Central memory CD4-positive, alpha-beta T cell (primary cell): ENCODE measurements at places on chromosomes 2 and 18.

DNA sequence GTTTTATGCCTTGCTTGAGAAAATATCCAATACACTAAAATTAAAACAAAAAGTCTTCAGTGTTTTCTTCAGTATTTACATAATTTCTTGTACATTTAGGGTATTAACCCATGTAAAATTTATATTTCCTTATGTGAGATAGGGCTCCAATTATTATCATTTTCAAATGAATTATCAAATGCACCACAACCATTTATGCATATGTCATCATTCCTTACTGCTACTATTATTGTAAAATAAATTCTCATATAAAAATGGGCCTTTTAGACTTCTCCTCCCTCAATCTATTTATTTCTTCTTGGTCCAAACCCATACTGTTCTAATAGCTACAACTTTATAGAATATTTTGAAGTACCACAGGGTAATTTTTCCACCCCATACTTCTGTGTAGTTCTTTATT, 175.3 kb upstream of the LYPD1 start:
- DNase-seq: no peak

DNA sequence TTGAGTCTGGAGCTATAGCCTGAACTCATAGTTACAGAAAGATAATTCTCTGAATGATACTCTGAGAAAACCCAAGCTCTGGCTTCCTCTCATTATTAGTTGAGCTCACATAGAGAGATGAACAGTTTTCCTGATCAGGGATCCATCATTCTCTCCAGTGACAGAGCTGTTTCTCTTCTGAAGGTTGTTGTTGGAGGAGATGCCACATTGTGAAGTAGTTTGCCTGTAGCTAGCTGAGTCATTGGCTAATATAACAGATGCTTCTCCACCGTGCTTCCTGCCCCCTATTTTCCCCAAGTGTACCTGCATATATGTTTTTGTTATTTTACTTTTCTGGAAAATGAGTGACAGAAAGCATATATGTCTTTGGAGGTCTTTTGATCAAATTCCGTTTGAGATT, 64.6 kb downstream of the OSBPL6 start:
- no peak for DNase-seq

GRCh38 chr2:165202239-165202638, 1.6 kb downstream of the SCN3A start:
- no peak for DNase-seq

DNA sequence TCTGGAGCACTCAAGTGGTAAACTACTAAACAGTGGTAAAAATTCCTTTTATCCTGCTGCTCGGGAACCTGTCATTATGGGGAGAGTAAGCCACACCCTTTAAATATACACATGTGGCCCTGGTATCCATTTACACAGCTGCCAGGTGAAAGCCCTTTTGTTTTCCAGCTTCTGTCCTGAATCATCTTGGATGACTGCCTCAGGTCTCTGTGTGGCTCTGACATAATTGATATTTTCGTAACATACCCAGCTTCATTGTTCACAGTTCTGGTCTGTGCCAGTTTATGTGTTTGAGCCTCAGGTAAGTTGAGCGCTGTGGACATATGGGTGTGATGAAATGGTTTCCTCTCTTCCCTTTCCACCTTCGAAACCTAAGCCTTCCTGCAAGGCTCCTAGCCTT, 15.7 kb upstream of the TTC39C start:
- no peak for DNase-seq

DNA sequence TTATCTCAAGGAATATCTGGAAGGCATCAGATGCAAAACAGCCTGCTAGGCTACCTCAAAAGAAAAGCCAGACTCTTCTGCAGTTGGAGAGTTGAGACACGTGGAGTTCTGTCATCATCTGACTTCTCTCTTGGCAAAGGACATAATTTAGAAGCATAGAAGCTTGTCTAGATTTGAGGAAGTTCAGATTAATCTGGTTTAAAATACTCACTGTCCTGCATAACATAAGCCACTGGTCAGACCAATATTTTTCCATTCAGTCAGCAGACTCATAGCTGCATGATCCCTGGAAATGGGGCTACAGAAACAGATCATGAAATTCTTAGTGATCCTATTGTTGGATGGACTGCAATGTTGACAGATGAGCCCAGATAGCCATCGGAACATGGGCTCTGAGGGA, 349.0 kb downstream of the TXNL1 start:
- no peak for DNase-seq

- no peak for DNase-seq
Observed at GRCh38 chr2:240392084-240392947, 43.1 kb upstream of the GPC1 start.

DNA sequence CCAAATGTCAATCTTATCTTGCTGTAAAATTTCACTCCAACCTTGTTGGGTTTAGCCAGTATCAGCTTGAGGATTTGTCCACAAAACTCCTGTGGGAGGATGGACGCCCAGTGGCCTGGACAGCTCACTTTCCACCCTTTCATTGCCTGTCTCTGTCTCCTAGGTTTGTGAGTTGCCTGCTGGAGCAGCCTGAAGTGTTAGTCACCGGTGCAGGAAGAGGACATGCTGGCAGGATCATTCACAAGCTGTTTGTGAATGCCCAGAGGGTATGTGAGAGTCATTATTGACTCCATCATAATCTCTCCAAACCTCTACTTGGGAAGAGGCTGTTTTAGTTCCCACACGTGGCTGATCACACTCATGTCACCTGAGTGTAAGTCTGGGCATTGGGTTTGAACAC, 112.3 kb downstream of the RAB3GAP1 start:
- no peak for DNase-seq

DNA sequence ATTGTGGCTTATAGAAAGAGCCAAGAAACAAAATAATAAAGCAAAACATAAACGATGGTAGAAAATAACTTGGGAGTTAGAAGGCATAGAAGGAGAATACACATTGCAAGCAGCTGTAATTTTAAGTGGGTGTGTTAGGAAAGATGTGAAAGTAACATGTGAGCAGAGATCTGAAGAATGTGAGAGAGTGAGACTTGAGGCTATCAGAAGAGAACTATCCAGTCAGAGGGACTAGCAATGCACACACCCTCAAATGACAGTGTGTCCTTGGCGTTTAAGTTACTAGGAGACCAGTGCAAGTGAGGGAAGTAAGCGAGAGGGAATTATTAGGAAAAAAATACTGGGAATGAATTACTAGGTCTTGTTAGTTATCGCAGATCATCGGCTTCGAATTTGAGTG, 304.9 kb downstream of the DSEL start:
- DNase-seq: no peak

- DNase-seq: no peak
Observed at GRCh38 chr2:138058427-138058826, 94.2 kb downstream of the HNMT start.

DNA sequence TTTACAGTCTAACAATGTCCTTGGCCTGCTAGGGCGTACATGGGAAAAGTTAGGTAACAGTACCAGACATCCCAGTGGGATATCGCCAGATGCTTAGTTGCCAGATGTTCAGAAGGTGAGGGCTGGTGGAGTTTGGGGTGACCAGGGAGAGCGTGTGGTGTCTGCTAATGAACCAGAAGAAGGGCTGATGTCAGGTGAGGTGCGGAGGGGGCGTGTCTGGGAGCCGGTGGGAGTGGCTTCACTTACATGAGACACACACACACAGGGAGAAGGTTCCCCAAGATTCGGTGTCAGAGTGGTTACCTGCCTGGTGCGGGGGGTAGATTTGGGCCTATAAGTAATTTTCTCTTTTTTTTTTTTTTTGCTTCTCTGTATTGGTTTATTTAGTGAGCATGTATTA, 12.2 kb downstream of the RAB31 start:
- DNase-seq: no peak

DNA sequence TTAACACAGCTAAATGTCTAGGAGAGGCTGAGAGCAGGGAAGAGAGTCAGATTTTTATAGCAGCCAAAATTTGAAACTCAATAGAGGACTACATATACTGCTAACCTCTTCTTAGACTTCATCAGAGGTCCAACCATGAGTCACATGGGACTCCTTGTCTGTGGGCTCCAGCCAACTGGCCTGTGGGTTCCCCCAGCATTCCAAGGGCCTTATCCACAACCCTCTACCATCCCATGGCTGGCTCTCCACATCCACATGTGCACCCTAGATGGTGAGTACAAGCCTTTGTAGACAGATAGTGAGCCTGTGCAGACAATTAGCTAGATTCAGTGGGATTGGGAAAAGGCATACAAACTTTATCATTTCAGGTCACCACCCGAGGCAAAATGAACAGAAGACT, 901.9 kb upstream of the ZEB2 start:
- DNase-seq: no peak

DNA sequence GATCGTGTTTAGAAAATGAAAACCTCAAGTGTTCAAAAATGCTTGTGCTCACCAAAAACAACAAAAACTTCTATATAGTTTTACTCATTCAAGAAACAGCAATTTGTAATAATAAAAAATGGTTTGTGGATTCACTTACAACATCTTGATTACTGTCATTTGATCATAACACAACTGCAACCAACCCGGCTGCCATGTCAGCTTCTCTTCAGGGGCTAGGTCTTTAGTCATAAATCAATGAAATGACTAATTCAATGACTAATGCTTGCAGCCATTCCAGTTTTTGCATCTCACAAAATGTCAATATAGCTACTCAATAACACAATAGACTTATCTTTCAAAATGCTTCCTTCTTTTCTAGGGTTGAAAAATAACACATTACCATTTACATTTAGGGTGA, 128.0 kb downstream of the OLA1 start:
- DNase-seq: no peak

- DNase-seq: no peak
Observed at GRCh38 chr2:27992787-27993401, 102.4 kb downstream of the BABAM2 start.

DNA sequence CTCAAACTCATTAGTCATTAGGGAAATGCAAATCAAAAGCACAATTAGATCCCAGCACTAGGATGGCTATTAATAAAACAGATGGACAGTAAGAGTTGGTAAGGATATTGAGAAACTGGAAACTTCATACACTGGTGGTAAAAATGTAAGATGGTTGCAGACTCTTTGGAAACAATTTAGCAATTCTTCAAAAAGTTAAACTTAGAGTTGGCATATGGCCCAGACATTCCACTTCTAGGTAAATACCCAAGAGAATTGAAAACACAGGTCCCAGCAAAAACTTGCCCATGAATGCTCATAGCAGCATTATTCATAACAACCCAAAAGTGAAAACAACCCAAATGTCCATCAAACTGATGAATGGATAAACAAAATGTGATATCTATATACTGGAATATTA, 84.9 kb upstream of the ZFP36L2 start:
- DNase-seq: no peak

GRCh38 chr18:67726882-67727281, 210.4 kb upstream of the DSEL start:
- DNase-seq: no peak

DNA sequence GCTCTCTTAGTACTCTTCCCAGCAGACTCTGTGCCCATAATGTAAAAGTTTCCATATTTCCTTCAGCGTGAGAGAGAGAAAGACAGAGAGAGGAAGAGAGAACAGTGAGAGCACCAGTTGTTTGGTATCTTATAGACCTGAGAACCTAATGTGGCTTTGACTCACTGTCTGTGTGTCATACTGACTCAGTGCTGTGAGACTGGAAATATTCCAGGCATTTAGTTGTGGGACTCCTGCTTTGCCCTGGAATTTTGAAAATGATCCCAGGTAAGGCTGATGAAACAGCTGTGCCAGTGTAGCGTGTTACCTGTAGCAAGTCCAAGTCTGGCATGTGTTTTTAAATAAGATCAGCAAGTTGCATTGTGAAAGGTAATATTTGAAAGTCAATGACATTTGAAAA, 87.9 kb upstream of the KCNH7 start:
- no peak for DNase-seq

- DNase-seq: no peak
Observed at GRCh38 chr2:226797989-226798421, 1.6 kb downstream of the IRS1 start.

- no peak for DNase-seq
Observed at GRCh38 chr2:239302808-239303557, 97.8 kb downstream of the HDAC4 start.

DNA sequence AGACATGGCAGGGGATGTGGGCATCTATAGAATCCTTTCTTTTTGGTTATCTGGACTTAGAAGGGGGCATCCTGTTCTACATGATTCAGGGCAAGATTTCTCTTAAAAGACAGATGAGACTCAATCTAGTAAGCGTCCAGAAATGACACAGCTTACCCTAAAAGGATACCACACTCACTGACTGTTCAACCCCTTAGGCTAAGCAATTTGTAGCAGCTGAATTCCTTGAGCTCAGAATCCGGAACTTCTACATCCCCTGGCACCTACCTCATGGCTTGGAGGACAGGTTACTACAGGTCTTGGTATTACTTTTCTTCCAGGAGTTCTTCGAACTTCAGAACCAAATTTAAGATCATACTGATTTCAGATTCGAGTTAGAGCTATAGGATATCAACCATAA, 138.4 kb downstream of the LAMA3 start:
- no peak for DNase-seq
